ENCODE measurements at places on chromosomes 3 and 15. TPM values are rescaled to one million over a fixed set of nuclear protein-coding genes. Genes with fewer than 3 reads are reported as not detected.

The SEMA5B gene
- total RNA-seq: 0.51 TPM

The CCR5 gene
- not detected for total RNA-seq

The ZBED2 gene
- total RNA-seq: 0.47 TPM

The C2CD4A gene
- total RNA-seq: not detected

The RNF111 gene
- total RNA-seq: 15.6 TPM

The POTEB gene
- not detected for total RNA-seq

The PCSK6 gene
- 14.4 TPM for total RNA-seq

The SPSB4 gene
- total RNA-seq: 1.8 TPM

The SCAANT1 gene
- total RNA-seq: not detected

The TM4SF4 gene
- not detected for total RNA-seq

The GXYLT2 gene
- total RNA-seq: 37.3 TPM

The ZKSCAN7 gene
- total RNA-seq: 2.1 TPM

GRCh38 chr15:59701880-59702279, 12.8 kb upstream of the BNIP2 start:
- no peak for DNase-seq
- H3K27me3 ChIP-seq: no peaks in the 10 kb centered on the region
- no peaks in the 10 kb centered on the region for H3K4me1 ChIP-seq
- no peak overlapping the region for H3K27ac ChIP-seq
- H3K36me3 ChIP-seq: no peaks in the 10 kb centered on the region
- H3K4me3 ChIP-seq: no peak overlapping the region

DNA sequence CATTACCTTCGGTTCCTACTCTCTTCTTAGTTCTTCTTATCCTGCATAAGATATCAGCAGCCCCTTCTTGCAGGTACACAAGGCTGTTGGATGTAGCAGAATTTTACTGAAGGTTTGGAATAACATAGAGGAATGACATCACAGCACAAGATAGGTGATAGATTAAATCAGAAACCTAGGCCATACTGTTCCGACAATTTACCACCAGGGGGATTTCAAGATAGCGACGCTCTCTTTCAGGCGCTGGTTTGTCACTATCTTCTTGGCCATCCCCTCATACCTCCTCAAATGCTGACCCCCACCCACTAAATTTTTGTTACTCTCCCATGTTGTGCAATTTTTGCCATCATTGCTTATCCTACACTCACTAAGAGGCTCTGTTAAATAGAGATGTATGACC, 3.5 kb downstream of the SIDT1 start:
- H3K27ac ChIP-seq: no peak overlapping the region
- no peak overlapping the region for H3K4me3 ChIP-seq
- DNase-seq: no peak
- H3K27me3 ChIP-seq: no peaks in the 10 kb centered on the region

DNA sequence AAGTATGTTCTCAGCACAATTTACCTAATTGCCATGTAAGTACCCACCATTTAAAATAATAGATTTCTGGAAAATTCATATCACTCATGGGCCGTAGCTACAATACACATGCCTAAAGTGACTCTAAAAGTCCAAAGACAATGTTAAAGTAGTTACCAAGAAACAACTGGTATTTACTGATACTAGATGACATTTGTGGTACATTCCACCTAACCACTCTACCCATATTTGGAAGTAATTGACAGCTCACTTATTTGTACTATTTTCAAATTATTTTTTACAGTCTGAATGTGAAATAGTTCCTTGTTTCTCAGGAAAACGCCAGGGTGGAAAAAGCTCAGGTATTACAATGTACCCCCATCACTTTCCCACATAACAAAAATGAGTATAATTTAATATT, 573.0 kb downstream of the MECOM start:
- peaks cover 5% of the 10 kb centered on the region for H3K36me3 ChIP-seq
- no peak overlapping the region for H3K4me3 ChIP-seq
- H3K27ac ChIP-seq: no peak overlapping the region
- no peaks in the 10 kb centered on the region for H3K4me1 ChIP-seq
- no peaks in the 10 kb centered on the region for H3K27me3 ChIP-seq
- no peak for DNase-seq

GRCh38 chr3:182738583-182739411, 54.5 kb upstream of the ATP11B start:
- no peaks in the 10 kb centered on the region for H3K4me1 ChIP-seq
- DNase-seq: peak; percentile 9
- H3K27ac ChIP-seq: no peak overlapping the region
- H3K36me3 ChIP-seq: no peaks in the 10 kb centered on the region
- no peaks in the 10 kb centered on the region for H3K27me3 ChIP-seq

DNA sequence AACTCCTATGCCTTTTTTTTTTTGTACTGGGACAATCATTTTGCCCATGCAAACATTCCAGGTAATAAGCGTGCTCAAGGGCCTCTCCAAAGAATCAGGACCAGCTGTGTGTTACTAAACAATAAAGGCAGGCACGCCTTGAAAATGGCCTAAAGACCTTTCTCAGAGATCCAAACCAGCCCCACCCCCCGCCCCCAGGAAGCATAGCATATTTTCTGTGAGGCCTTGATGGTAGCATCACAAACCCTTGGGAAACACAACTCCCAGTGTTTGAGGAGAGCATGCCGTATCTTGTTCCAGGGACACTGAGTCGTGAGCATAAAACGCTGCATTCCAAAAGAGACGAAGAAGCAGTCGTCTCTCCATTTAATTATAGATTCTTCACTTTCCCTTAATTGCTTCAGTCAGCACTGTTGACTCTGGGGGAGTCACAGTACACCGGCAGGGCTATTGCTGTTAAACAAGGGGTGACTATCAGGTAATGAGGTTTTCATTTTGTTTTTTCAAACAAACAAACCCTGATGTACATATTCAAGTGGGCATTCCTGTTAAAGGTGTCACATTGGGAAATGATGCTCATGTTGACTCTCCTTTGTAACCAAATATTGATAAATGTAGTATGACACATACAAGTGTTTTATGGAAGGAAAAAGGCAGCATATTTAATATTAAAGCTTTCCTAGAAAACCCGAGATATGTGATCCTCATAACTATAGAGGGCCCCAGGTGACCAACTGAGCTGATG, 4.4 kb upstream of the TPM1 start:
- no peaks in the 10 kb centered on the region for H3K27me3 ChIP-seq
- H3K4me1 ChIP-seq: peaks cover 7% of the 10 kb centered on the region
- H3K36me3 ChIP-seq: peaks cover 1% of the 10 kb centered on the region
- no peak overlapping the region for H3K27ac ChIP-seq

GRCh38 chr3:24686808-24687207, 192.2 kb upstream of the THRB start:
- no peak overlapping the region for H3K27ac ChIP-seq
- DNase-seq: no peak
- no peak overlapping the region for H3K4me3 ChIP-seq

DNA sequence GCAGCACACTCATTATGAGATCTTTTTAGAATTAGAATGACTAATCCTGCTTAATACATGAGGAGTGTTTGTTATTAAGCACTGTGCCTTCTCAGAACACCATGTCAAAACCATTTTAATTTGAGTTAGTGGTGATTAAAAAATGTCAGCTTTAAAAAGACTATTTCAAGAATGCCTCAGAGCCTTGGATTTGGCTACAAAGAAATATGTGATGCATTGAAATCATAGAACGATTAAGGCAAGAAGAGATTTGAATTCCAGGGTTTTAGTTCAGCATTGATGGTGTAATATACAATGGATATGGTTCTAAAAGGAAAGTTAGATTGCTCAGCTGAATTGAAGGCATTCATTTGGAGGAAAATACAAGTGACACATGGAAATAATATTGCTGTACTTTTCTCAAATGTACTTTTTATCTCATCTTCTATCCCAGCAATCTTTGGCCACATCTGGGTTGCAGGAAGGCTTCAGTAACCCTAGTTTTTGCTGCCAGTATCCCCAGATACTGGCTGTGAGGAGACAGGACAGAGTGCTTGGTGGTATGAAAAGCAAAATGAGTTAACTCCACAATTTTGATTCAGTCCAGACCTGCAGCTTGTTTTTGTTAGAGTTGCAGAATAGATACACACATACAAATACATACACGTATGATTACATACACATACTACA, 303.8 kb downstream of the CLSTN2 start:
- H3K27ac ChIP-seq: no peak overlapping the region
- no peaks in the 10 kb centered on the region for H3K27me3 ChIP-seq
- H3K36me3 ChIP-seq: no peaks in the 10 kb centered on the region
- H3K4me3 ChIP-seq: no peak overlapping the region
- DNase-seq: no peak

DNA sequence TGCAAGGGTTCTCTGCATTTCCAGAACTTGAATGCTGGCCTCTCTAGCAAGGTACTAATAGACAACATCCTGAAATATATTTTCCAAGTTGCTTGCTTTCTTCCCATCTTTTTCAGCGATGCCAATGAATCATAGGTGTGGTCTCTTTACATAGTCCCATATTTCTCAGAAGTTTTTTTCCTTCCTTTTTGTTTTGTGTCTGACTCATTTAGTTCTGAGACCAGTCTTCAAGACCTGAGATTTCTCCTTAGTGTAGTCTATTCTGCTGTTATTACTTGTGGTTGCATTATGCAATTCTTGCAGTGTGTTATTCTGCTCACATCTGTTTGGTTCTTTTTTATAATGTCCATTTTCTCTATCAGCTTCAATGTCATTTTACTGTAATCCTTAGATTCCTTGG, 1265.0 kb upstream of the ALCAM start:
- no peak for DNase-seq
- H3K27me3 ChIP-seq: no peaks in the 10 kb centered on the region
- no peaks in the 10 kb centered on the region for H3K4me1 ChIP-seq

DNA sequence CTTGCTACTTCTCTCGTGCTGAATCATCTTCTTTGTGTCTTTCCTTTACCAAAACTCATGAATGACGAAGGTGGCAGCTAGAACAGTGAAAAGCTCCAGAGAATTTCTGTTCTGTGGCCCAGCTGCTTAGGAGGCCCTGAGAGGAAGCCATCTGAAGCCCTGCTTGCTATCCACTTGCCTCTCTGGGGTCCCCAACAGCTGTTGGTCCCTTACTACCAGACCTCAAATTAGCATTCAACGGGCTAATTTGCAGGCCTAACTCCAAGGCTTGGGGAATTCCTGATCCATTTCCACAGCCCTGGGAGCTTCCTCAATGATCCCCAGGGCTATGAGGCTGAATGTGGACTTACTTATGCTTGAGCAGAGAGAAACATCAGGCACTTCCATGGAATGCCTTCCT, 37.5 kb upstream of the FSTL1 start:
- no peak overlapping the region for H3K4me3 ChIP-seq
- H3K27ac ChIP-seq: peak overlapping the region; percentile 32
- H3K4me1 ChIP-seq: no peaks in the 10 kb centered on the region
- H3K27me3 ChIP-seq: no peaks in the 10 kb centered on the region
- no peaks in the 10 kb centered on the region for H3K36me3 ChIP-seq
- no peak for DNase-seq

- peaks cover 30% of the 10 kb centered on the region for H3K36me3 ChIP-seq
- no peak for DNase-seq
- H3K4me1 ChIP-seq: peaks cover 19% of the 10 kb centered on the region
- H3K4me3 ChIP-seq: no peak overlapping the region
- H3K27ac ChIP-seq: no peak overlapping the region
These were observed 4.5 kb downstream of the RPL22L1 start for GRCh38 chr3:170865209-170866094.

DNA sequence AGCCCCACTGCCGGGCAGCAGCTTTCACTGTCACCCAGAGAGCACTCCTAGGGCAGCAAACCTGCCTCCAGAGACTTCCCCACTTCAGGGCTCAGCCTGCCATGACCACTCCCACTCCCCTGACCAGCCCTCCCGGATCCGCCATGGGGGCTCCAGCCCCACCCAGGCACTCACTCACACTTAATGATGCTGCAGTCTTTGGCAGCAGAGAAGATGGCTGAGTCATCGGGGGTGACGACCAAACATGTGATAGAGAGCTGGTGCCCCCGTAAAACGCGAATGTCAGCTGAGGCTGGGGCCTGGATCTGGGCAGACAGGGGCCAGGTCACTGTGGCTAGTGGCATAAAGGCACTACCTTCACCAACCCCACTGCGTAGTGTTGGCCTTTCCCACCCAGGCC, 4.7 kb downstream of the RRP9 start:
- DNase-seq: no peak
- no peak overlapping the region for H3K4me3 ChIP-seq
- no peak overlapping the region for H3K27ac ChIP-seq
- H3K4me1 ChIP-seq: no peaks in the 10 kb centered on the region
- no peaks in the 10 kb centered on the region for H3K27me3 ChIP-seq

DNA sequence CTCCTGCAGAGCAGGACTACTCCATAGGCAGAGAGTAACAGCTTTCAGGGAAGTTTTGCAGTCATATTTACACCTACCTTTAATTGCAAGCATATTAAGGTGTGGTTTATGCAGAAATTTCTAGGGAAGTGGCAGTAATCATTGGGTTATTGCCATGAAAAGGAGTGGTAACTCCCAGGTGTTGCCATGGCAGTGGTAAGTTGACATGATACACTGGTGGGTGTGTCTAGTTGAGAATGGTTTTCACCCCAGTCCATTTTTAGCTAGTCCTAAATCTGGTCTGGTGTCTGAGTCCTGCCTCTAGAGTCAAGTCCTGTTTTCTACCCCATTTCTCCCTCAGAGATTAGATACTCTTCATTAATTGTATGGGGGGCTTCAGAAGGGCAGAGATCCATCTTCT, 128.4 kb upstream of the GMNC start:
- H3K27me3 ChIP-seq: no peaks in the 10 kb centered on the region
- no peak overlapping the region for H3K27ac ChIP-seq
- no peaks in the 10 kb centered on the region for H3K4me1 ChIP-seq
- no peaks in the 10 kb centered on the region for H3K36me3 ChIP-seq
- no peak for DNase-seq

DNA sequence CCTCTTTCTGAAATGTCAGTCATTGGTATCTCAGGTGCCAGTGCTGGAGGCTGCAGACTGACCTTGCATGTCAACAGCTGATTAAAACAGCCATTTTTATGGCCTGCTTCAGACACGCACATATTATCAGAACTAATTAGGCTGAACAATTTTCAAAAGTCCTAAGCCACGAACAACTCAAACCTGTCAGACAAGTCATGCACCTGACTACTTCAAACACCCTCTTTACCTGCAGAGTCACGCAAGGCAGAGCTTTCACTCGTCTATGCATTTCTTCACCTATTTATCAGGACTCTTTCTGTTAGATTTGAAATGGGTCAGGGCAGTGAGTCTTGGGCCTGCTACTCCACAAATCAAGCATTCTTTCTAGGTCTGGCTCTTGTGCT, 26.7 kb downstream of the CLK3 start:
- no peak overlapping the region for H3K4me3 ChIP-seq
- H3K4me1 ChIP-seq: no peaks in the 10 kb centered on the region
- H3K27ac ChIP-seq: peak overlapping the region; percentile 27
- DNase-seq: no peak

Data from right atrium auricular region (tissue), 2 donors.